ENCODE measurements at places on chromosomes 7 and 10.

DNA sequence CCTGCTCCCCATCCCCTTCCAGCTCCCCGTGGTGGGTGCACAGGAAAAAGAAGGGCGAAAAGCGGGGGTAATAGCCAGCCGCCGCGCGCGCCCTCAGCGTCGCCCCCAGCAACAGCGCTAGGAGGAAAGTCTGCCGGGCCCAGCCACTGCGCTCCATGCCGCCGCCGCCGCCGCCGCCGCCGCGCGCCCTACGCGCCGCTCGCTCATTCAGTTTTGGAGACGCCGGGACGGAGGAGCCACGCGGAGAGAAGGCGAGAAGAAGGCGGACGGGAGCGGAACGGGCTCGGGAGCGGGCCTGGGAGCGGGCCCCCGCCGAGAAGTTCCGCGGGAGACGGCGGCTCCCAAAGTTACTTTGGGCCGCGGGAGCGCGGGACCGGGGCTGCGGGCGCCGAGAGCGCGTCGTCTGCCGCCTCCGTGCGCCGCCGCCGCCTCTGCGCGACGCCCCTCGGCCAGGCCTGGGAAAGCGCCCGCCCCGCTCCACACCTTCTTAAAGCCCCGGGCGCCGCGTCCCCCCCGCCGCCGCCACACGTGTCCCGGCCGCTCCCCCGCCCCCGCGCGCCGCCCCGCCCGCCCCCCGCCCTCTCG is at the start of gene RELN:
Gene RELN (minus strand): TSS at position 459 of the 585 bp plus-strand sequence. CDS start 302 bp downstream, at position 157.
- no peak for DNase-seq

DNA sequence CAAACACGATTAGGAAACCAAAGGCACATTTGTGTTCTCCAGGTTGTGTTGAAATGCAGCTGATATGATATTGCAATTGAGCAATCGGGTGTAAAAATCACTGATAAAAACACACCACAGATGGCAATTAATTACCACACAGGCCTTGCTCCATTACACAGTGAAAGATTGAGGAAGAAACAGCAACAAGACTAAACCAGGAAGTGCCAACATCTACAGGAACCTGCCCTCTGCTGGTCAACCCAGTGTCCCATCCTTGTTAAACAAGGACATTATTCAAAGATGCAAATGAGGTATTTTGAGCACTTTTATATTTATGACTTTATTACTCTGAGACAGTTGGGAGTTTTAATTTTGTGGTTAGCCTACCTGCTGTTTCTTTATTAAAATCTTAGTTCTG is 765.6 kb upstream of the GHITM start:
- no peak for DNase-seq

DNA sequence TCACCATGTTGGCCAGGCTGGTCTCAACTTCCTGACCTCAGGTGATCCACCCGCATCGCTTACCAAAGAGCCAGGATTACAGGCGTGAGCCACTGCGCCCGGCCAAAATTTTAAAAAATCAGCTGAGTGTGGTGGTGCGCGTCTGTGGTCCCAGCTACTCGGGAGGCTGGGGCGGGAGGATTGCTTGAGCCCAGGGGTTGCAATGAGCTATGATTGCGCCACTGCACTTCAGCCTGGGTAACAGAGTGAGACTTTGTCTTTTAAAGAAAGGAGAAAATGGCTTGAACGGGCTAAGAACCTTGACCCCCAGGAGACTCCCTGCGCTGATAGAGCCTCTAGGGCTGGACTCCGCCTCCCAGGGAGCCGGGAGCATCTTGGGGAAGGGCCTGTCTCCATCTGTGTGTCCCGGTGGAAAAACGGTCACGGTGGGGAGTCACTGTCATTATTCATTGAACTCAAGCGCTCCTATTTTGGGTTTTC is 760 bp upstream of the KCTD7 start:
- DNase-seq: peak; percentile 53

DNA sequence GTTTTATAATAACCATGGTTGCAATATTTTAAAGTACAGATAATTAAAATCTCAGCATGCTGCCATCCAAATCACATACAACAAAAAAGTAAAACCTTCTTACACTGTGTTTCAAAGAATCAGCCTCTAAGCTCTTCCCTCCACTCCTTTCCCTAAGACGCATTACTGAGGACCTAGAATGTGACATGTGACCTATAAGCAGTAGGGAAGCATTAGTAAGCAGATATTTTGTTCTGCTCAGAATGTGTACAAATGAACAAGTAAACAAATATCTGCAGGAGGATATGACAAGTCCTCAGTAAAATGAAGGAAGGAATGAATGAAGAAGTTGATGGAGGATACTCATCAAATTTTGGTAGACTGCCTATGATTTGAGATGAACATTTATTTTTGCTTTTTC is 49.1 kb downstream of the RAB11FIP2 start:
- no peak for DNase-seq

GRCh38 chr10:30121401-30121800 is 62.0 kb upstream of the JCAD start:
- DNase-seq: no peak

DNA sequence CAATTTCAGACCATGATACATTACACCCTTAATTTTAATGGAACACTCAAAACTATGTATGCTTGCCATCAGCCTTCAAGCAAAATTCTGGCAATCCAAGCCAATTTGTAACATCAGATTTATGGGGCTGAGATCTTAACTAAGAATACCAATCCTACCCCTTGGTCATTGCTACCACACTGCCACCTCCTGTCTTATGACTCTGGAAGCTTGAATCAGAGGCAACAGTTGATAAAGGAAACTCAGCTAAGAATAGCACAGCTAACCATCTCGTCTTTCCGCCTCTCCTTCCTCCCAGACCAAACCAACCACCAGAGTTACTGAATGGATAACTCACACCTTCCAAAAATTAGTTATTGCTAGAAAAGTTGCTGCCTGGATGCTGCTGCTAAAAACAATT is 7.4 kb downstream of the IGF2BP3 start:
- no peak for DNase-seq

GRCh38 chr10:110216240-110216639 is 8.8 kb downstream of the MXI1 start:
- DNase-seq: no peak

DNA sequence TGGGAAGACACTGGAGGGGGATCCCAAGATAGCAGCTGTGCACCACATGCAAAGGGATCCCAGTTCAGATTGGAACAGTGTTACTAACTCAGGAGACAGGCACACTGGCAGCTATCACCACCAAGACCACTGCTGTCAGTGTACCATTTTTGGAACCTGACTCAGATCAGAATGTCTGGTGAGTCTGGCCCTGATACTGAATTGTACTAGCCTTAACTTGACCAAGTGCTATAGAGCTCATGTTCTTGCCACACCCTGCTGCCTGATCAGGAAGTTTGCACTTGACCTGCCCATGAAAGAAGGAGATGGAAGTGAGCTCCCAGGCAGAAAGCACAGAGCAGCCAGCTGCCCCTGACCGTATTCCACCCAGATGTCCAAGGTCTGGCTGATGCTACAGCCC is 4.8 kb upstream of the PRRT4 start:
- DNase-seq: no peak

- DNase-seq: peak; percentile 37
These were observed 1.7 kb upstream of the PAX2 start for GRCh38 chr10:100743626-100744135.

GRCh38 chr7:74212661-74213060 is 2.9 kb downstream of the LAT2 start:
- DNase-seq: no peak

DNA sequence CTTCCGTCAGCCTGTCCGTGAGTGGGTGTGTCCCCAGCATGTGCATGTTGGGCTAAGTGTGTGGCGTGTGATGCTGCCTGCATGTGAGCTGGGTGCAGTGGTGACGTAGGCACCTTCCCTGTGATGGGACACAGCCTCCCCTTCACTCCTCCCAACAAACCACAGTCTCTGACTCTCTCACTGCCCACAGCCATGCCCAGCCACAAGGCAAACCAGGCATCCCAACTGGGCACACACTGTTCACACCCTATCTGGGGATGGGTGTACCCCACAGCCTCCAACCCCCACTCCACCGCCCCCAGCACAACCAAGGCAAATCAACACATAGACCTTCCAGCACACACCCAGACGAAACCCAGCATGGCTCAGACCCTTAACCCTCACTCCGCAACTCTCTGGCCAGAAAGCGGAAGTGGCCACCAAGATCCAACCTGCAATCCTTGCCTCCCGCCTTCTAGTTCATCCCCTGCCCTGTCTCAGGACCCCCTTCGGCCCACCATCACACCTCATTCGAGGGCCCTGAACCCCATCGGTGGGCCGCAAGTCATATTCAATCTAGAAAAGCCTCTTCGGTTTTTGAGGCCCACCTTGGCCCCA is 10.4 kb downstream of the PSD start:
- DNase-seq: peak; percentile 42

DNA sequence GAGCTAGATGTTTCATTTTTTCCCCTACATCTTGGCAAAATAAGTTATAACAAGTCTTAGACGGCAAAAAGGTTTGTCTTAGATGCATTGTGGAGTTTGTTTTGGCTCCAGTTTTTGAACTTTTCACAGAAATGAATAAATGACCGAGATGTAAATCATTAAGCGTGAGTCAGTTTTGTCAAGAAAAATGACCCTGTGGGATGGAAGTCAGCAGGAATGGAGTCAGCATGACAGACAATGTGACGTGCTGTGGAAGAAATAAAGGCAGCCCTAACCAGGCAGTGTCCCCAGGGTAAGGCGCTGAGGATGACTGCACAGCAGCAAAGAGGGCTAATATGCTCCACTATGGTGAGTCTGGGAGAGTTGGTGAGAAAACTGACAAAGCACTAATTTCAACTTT is 163.2 kb downstream of the NOC3L start:
- no peak for DNase-seq

GRCh38 chr10:75211007-75211691 is 553 bp downstream of the VDAC2 start:
- no peak for DNase-seq

- DNase-seq: no peak
These were observed 148.7 kb downstream of the CACNA2D1 start for GRCh38 chr7:82294865-82295264.

- no peak for DNase-seq
These were observed 134.9 kb downstream of the CAMK1D start for GRCh38 chr10:12484002-12484918.

GRCh38 chr7:19248681-19249080 is 103.5 kb upstream of the FERD3L start:
- DNase-seq: no peak

DNA sequence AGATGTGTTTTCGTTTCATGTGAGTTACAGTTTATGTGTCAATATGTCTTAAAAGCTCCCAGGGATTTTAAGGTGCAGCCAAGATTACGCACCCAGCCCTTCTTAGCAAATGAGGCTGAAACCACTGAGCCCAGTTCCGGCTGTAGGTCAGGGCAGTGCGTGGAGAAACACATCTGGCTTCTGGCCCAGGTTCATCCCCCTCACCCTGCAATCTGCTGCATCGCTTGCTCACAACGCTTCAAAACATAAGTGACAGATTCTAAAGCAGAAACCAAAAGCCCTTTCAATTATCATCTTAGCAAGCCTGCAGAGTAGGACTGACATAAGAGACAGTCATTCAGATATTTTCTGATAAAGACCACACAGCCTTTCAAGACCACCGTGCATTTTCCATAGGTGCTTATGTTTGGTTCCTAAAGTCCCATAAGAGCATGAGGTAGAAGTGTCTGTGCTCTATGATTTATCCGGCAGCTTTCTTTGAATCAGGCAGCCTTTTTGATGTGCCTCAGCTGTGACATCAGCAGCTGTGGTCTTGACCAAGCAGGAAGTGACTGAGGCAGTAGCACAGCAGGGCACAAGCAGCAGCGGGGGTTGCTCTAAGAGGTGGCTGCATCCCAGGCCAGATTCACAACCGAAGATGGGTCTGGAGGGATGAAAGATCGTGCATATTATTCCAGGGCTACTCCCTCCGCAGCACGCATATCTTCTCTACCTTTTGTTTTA is 72.1 kb upstream of the LYZL2 start:
- DNase-seq: peak; percentile 79

GRCh38 chr7:50782375-50783208 is at the start of gene GRB10:
GRB10 (minus strand) TSS chr7:50782896; CDS start chr7:50732322, 50,574 bp downstream.
- DNase-seq: no peak

DNA sequence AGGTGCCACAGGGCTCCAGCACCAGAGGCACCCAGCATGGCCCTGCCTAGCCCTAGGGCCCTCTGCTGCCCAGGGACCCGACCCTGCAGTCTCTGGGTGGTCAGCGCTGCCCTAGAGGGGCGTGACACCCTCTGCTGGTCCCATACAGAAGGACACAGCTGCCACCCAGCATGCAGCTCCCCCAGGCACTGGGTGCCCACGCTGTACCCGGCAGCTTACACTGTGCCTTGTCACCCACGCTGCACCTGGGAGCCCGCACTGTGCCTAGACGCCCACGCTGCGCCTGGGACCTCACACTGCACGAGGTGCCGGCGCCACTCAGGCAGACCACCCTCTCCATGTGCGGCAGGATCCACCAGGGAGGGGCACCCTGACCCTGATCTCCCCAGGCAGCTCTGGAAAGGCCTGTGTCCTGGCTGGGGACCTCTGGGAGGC is 55.2 kb downstream of the PWWP2B start:
- DNase-seq: no peak

DNA sequence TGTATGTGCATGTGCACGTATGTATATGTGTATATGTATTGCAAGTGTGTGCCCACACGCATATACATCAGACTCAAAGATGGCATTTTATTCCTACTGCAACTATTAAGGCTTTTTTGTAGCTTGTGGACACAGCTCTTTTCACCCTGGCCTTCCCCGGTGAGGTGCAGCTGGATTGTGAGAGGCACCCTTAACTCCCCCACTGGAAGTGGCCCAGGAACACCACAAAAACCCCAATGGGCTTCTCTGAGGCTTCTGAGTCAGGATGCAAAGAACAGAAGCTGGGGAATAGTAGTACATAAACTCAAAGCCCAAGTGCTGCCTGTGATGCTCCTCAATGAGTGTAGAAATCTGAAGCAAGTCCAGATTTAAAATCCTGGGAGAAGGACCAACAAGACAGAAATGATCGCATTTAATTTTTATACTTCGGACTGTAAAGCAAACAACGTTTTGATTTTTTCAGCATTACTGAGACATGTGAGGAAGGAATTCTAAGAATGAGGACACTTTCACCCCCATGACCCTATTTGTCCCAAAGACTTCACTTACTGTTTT is 369.2 kb upstream of the MGMT start:
- no peak for DNase-seq

DNA sequence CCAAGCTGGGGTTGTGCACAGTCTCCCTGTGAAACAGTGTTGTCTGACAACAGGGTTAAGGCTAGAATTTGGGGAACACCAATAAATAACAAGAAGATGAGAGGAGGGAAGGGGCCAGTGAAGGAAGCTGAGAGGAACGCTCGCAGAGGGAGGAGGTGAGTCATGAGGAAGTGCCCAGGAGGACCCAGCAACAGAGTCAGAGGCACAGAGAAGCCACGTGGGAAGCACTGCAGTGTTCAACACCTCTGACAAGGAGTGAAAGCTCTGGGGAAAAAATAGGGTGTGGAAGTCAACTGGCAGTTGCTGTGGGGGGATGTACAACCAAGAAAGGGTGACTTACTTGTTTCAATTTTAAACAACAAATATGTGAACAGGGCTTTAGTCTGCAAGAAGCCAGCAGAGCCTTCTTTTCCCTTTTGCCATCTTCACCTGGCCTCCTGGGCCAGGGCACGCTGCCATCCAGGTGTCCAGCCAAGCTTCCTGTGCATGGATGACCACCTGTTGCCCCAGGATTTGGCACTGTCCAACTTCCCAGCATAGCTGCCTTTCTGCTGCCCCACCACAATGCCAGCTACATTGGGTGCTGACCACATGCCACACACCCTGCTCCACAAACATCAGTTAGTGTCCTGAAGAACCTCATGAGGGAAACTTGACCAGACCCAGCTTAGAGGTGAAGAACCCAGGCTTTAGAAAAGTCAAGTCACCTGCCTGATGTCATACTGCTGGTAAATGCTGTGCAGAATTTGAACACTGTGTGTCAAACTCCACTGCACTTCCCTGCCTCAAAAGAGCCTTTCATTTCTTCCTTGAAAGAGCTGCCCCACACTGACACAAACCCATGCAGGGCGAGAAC is 69.6 kb downstream of the ATXN7L1 start:
- DNase-seq: no peak
